ENCODE measurements at places on chromosomes 5 and 9. TPM values are rescaled to one million over a fixed set of nuclear protein-coding genes. Genes with fewer than 3 reads are reported as not detected.
A peak's percentile ranks its signal among the peaks of the same experiment; 100 is the strongest.

GRCh38 chr5:96572864-96573512, 89.2 kb upstream of the CAST start:
- H3K27me3 ChIP-seq, result no peaks in the 10 kb centered on the region
- DNase-seq, result no peak

NUTM2G gene
- not detected for total RNA-seq

- no peaks in the 10 kb centered on the region for H3K36me3 ChIP-seq
- peaks cover 26% of the 10 kb centered on the region for H3K4me1 ChIP-seq
- H3K27ac ChIP-seq, result no peak overlapping the region
- H3K27me3 ChIP-seq, result no peaks in the 10 kb centered on the region
These were observed 34.1 kb downstream of the FABP6 start for GRCh38 chr5:160263326-160263855.

MAT2B gene
- 67.8 TPM for total RNA-seq

DNA sequence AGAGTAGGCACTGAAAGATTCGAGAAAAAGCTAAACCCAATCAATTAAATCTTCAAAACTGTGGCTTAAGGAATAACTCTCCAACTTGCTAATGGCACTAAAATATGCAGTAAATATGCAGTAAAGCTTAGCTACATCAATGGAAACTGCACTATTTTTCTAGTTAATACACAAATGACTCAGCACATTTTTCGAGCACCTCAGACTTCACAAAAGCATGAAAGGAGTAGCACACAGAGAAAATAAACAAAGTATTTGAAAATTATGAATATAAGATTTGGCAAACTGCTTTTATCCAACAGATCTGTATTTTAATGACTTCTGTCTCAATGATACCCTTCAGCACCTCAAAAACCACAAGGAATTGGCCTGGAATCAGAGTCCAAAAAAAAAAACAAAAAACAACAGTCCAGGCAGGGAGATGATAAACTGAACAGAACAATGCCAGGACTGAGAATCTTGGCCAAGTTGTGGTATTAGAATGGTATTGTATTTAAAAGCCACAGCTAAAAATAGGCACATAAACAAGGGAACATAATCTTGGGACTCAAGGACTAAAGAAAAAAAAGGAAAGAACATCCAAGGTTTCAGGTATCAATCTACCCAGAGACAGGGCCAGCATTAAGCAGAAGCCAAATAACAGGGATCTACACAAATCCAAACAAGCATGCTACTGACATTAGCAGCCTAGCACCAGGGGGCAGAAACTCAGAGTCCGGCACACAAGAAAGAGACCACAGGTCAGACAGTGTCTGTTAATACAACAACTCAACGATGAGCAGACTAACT, 21.4 kb downstream of the TMEM245 start:
- peaks cover 31% of the 10 kb centered on the region for H3K4me1 ChIP-seq
- H3K36me3 ChIP-seq, result no peaks in the 10 kb centered on the region

- DNase-seq, result no peak
- H3K4me1 ChIP-seq, result no peaks in the 10 kb centered on the region
- no peak overlapping the region for H3K27ac ChIP-seq
- no peak overlapping the region for H3K4me3 ChIP-seq
These were observed 27.2 kb upstream of the SCGB3A1 start for GRCh38 chr5:180618487-180618828.

RMRP gene
- 10,879 TPM for total RNA-seq

GRCh38 chr5:169182797-169183196, 118.1 kb downstream of the SLIT3 start:
- no peak overlapping the region for H3K27ac ChIP-seq
- no peaks in the 10 kb centered on the region for H3K36me3 ChIP-seq
- no peaks in the 10 kb centered on the region for H3K27me3 ChIP-seq
- H3K4me3 ChIP-seq, result no peak overlapping the region
- no peaks in the 10 kb centered on the region for H3K4me1 ChIP-seq

GRCh38 chr9:64128572-64128971, 1156.4 kb downstream of the FOXD4L5 start:
- H3K4me1 ChIP-seq, result no peaks in the 10 kb centered on the region
- no peak overlapping the region for H3K27ac ChIP-seq
- no peaks in the 10 kb centered on the region for H3K36me3 ChIP-seq
- no peak overlapping the region for H3K4me3 ChIP-seq

DNA sequence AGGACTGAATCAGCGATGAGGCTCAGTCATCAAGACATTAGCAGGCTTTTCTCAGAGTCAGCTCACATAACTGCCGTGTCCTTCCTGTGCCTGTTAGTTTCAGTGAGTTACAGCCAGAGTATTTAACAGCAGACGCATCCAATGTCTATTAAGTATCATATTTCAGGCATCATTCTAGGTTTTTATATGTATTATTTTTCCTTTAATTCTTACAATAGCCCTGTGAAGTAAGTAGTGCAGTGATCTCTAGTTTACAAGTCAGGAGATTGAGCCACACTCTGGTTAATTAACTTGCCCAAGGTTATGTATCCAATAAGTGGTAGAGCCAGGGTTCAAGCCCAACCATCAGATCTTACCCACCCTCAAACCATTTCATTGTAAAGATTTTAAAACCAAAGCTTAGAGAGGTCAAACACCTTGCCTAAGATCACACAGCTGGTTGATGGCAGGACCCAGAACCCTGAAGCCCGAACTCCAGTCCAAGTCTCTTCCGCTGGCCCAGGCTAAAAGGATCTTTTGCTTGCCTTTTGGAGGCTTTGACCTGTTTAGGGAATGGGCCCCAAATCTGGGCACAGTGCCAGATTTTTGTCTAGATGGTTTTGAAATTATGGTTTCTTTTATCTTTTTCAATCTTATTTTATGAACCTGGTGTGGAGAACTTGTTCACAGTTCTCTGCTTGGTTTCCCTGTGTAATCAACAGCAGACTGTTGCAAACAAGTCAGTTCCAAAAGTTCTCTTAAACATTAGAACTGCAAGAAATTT, 261.2 kb upstream of the CLINT1 start:
- DNase-seq, result peak; percentile 15
- H3K27me3 ChIP-seq, result no peaks in the 10 kb centered on the region
- no peak overlapping the region for H3K4me3 ChIP-seq
- H3K27ac ChIP-seq, result no peak overlapping the region

DNA sequence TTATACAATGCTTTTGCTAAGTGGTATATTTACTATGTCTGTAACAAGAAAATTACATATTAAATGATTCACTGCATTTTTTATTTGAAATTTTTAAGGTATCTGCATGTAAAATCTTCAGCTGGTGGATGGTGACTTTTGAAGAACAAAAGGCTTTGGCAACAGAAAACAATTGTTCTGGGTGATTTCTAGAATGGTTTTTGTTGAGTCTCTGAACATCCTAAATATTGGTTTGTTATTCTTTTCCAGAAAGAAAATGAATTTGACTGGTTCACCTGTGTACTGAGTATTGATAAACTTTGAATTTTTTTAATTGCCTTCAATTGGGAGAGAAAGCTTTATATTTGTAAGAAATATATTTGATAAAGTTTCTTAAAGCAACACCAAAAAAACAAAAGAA, 35.2 kb downstream of the ERAP1 start:
- H3K27ac ChIP-seq, result no peak overlapping the region
- DNase-seq, result no peak
- H3K4me1 ChIP-seq, result peaks cover 3% of the 10 kb centered on the region
- no peaks in the 10 kb centered on the region for H3K36me3 ChIP-seq
- H3K27me3 ChIP-seq, result no peaks in the 10 kb centered on the region
- no peak overlapping the region for H3K4me3 ChIP-seq

- no peaks in the 10 kb centered on the region for H3K4me1 ChIP-seq
- no peak overlapping the region for H3K27ac ChIP-seq
- no peak overlapping the region for H3K4me3 ChIP-seq
These were observed 282.9 kb upstream of the ATP10B start for GRCh38 chr5:161134956-161135355.

DNA sequence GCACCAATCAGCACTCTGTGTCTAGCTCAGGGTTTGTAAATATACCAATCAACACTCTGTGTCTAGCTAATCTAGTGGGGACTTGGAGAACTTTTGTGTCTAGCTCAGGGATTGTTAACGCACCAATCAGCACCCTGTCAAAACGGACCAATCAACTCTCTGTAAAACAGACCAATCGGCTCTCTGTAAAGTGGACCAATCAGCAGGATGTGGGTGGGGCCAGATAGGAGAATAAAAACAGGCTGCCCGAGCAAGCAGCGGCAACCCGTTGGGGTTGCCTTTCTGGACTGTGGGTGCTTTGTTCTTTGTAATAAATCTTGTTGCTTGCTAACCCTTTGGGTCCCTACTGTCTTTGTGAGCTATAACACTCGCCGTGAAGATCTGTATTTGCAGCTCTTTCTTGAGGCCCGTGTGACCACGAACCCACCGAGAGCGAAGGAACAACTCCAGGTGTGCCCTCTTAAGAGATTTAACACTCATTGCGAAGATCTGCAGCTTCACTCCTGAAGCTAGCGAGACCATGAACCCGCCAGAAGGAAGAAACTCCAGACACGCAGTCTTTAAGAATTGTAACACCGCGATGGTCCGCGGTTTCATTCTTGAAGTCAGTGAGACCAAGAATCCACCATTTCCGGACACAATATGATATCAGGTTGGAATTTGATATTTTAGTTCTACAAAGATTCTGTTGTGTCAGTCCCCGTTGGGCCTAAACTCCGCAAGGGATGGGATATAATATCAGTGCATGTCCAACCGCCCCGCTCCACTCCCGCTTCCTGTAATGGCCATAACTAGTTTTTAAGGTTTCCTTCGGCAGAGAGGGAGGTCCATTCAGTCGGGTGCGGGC, 740 bp upstream of the TRMT10B start:
- no peaks in the 10 kb centered on the region for H3K36me3 ChIP-seq
- DNase-seq, result peak; percentile 31
- no peak overlapping the region for H3K27ac ChIP-seq
- H3K27me3 ChIP-seq, result no peaks in the 10 kb centered on the region
- peak overlapping the region; percentile 87 for H3K4me3 ChIP-seq

FOXD4L5 gene
- 0.22 TPM for total RNA-seq

- no peaks in the 10 kb centered on the region for H3K4me1 ChIP-seq
- H3K4me3 ChIP-seq, result no peak overlapping the region
- H3K36me3 ChIP-seq, result no peaks in the 10 kb centered on the region
These were observed 6.5 kb upstream of the TLE4 start for GRCh38 chr9:79565245-79565644.

- DNase-seq, result no peak
- H3K4me1 ChIP-seq, result peaks cover 14% of the 10 kb centered on the region
- no peaks in the 10 kb centered on the region for H3K27me3 ChIP-seq
- H3K36me3 ChIP-seq, result no peaks in the 10 kb centered on the region
These were observed 329.5 kb downstream of the BNC2 start for GRCh38 chr9:16540743-16541613.

DNA sequence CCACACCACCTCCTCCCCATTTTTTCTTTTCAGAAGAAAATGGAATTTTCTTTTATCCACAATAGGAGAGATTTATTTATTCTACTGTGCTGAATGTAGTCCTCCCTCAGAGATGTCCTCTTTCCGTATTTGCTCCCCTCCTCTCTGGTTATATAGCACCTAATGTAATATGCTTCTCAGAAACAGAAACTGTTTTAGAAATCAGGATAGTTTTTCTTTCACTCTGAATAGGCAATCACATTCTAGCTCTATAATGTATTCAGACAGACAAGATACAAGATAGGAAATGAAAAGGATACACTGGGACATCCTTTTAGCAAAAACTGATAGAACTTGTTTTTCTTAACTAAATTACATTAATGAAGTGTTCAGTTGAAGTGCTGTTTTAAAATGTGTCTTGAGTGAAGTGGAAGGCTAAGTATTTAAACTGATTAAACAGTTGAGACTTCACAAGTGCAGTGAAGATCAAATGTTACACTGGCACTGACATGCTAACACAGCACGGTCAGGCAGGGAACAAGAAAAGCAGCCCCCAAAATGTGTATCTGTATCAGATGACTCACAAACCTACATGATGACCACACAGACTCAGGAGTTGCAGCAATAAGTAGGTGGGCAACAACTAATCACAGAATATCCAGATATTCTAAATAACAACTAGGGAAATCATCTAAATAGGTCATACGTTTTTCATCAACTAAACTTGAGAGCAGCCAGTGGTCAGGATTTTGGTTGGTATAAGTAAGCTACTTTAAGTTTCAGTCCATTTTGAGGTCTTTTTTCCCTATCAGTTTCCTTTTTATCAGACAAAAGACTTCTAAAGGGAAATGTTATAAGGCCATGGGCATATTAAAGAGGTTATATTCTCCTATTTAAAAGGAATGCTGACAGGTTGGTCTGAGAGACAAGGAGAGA, 260.4 kb downstream of the MLLT3 start:
- no peaks in the 10 kb centered on the region for H3K4me1 ChIP-seq
- H3K27me3 ChIP-seq, result no peaks in the 10 kb centered on the region
- no peak overlapping the region for H3K27ac ChIP-seq
- no peak overlapping the region for H3K4me3 ChIP-seq
- DNase-seq, result no peak
- H3K36me3 ChIP-seq, result no peaks in the 10 kb centered on the region

SMIM33 gene
- total RNA-seq, result not detected

GARNL3 gene
- 22.9 TPM for total RNA-seq

FSTL4 gene
- not detected for total RNA-seq

GRCh38 chr9:109815366-109815947, 35.5 kb downstream of the PALM2AKAP2 start:
- no peak overlapping the region for H3K27ac ChIP-seq
- H3K4me1 ChIP-seq, result peaks cover 2% of the 10 kb centered on the region

GRCh38 chr5:32785611-32786254, 74.6 kb downstream of the NPR3 start:
- DNase-seq, result no peak
- no peaks in the 10 kb centered on the region for H3K27me3 ChIP-seq
- no peaks in the 10 kb centered on the region for H3K36me3 ChIP-seq
- no peak overlapping the region for H3K4me3 ChIP-seq
- H3K27ac ChIP-seq, result no peak overlapping the region
- peaks cover 6% of the 10 kb centered on the region for H3K4me1 ChIP-seq

RASEF gene
- total RNA-seq, result 1.3 TPM

INVS gene
- 28.4 TPM for total RNA-seq

GRCh38 chr5:150596313-150596712, 44.1 kb upstream of the SYNPO start:
- H3K36me3 ChIP-seq, result no peaks in the 10 kb centered on the region
- H3K27ac ChIP-seq, result no peak overlapping the region
- no peaks in the 10 kb centered on the region for H3K27me3 ChIP-seq
- no peak overlapping the region for H3K4me3 ChIP-seq
- DNase-seq, result no peak

PPP2R2B gene
- total RNA-seq, result not detected

- no peaks in the 10 kb centered on the region for H3K27me3 ChIP-seq
- H3K27ac ChIP-seq, result no peak overlapping the region
- no peaks in the 10 kb centered on the region for H3K36me3 ChIP-seq
- no peak overlapping the region for H3K4me3 ChIP-seq
- no peaks in the 10 kb centered on the region for H3K4me1 ChIP-seq
- DNase-seq, result no peak
These were observed 303.0 kb upstream of the MSX2 start for GRCh38 chr5:174421408-174421805.

NR2F1-AS1 gene
- 22.6 TPM for total RNA-seq

- H3K4me3 ChIP-seq, result no peak overlapping the region
- no peak for DNase-seq
- H3K27ac ChIP-seq, result no peak overlapping the region
These were observed 138.0 kb downstream of the NUDT12 start for GRCh38 chr5:103424453-103425205.

PCDHB16 gene
- 7.5 TPM for total RNA-seq

- H3K4me3 ChIP-seq, result no peak overlapping the region
- H3K36me3 ChIP-seq, result no peaks in the 10 kb centered on the region
These were observed 17.1 kb downstream of the ADGRV1 start for GRCh38 chr5:90575712-90576111.

CSF2 gene
- total RNA-seq, result not detected

PCDHAC2 gene
- total RNA-seq, result 1.9 TPM

GRCh38 chr9:93035821-93036351, 22.6 kb upstream of the SUSD3 start:
- H3K4me1 ChIP-seq, result peaks cover 14% of the 10 kb centered on the region
- H3K36me3 ChIP-seq, result no peaks in the 10 kb centered on the region
- H3K27ac ChIP-seq, result no peak overlapping the region
